ENCODE measurements at places on chromosomes 1 and 21.

GRCh38 chr1:111733183-111733991, 5.8 kb downstream of the INKA2 start:
- DNase-seq = no peak

- DNase-seq = no peak
These were observed 385.4 kb downstream of the DISC1 start for GRCh38 chr1:232011961-232012360.

- no peak for DNase-seq
These were observed 37.0 kb upstream of the LRRC3 start for GRCh38 chr21:44418108-44418875.

GRCh38 chr1:18836654-18837053, 22.8 kb downstream of the TAS1R2 start:
- no peak for DNase-seq

GRCh38 chr1:31154000-31154631, 85.6 kb downstream of the NKAIN1 start:
- DNase-seq = no peak

- no peak for DNase-seq
These were observed 46.9 kb downstream of the PTP4A2 start for GRCh38 chr1:31891280-31891679.

- peak; percentile 32 for DNase-seq
These were observed 64.0 kb downstream of the CD46 start for GRCh38 chr1:207815913-207816291.

- no peak for DNase-seq
These were observed 86.4 kb downstream of the BCAR3 start for GRCh38 chr1:93595266-93595665.

GRCh38 chr1:70504821-70505193, 93.7 kb downstream of the CTH start:
- no peak for DNase-seq

Data from CD4-positive, alpha-beta T cell treated with Interleukin-17A for 4 hours (primary cell).